ENCODE measurements at places on chromosomes 6 and 20. TPM values are rescaled to one million over a fixed set of nuclear protein-coding genes. Genes with fewer than 3 reads are reported as not detected.

KCNK5 gene
- not detected for total RNA-seq

GRCh38 chr6:154592199-154592860 is 81.8 kb upstream of the CNKSR3 start:
- no peaks in the 10 kb centered on the region for H3K4me1 ChIP-seq
- H3K27me3 ChIP-seq = peaks cover 3% of the 10 kb centered on the region

GRCh38 chr6:131161987-131162386 is 26.7 kb downstream of the AKAP7 start:
- H3K27me3 ChIP-seq = no peaks in the 10 kb centered on the region
- peaks cover 16% of the 10 kb centered on the region for H3K4me1 ChIP-seq
- H3K4me3 ChIP-seq = no peak overlapping the region
- H3K27ac ChIP-seq = no peak overlapping the region
- H3K36me3 ChIP-seq = no peaks in the 10 kb centered on the region
- DNase-seq = no peak

ENPP3 gene
- under 0.01 TPM for total RNA-seq

DNA sequence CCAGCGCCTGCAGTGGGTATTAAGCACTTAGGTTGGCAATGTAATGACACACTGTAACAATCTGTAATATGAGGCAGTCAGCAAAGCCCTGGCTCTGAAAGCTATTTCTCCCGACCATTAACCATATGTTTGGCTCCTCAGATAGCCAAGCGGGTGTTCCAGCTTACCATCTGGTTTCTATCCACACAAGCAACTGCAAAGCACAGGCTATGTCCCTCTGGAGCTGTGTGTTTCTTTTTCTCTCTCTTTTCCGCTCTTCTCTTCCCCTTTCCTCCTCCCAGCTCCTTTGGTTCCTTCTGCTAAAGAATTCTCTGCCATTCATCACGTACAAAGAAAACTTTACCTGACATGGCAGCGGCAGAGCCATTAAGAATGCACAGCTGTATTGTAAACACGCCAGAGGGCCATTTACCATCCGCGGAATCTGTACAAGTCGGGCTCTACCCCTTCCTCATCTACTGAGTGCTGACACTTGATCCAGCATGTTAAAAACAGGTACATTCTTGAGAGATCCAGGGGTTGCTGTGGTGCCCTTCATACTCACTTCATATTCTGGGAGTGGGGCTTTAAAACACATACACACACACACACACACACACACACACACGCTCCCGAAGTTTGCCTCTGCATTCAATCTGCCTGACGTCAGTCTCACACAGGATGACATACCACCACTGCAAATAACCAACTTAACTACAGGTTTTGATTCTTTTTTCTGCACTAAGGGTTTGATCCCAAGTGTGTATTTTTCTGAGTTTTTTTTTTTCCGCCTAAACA is 77.2 kb downstream of the BACH2 start:
- peak overlapping the region; percentile 63 for H3K4me3 ChIP-seq
- DNase-seq = no peak
- peak overlapping the region; percentile 100 for H3K27ac ChIP-seq
- no peaks in the 10 kb centered on the region for H3K27me3 ChIP-seq

NFATC2 gene
- total RNA-seq = 0.29 TPM

- no peaks in the 10 kb centered on the region for H3K4me1 ChIP-seq
- peaks cover 2% of the 10 kb centered on the region for H3K27me3 ChIP-seq
- H3K36me3 ChIP-seq = no peaks in the 10 kb centered on the region
- H3K4me3 ChIP-seq = no peak overlapping the region
- no peak overlapping the region for H3K27ac ChIP-seq
Observed at GRCh38 chr20:6756693-6757595, 10.5 kb upstream of the BMP2 start.

DNA sequence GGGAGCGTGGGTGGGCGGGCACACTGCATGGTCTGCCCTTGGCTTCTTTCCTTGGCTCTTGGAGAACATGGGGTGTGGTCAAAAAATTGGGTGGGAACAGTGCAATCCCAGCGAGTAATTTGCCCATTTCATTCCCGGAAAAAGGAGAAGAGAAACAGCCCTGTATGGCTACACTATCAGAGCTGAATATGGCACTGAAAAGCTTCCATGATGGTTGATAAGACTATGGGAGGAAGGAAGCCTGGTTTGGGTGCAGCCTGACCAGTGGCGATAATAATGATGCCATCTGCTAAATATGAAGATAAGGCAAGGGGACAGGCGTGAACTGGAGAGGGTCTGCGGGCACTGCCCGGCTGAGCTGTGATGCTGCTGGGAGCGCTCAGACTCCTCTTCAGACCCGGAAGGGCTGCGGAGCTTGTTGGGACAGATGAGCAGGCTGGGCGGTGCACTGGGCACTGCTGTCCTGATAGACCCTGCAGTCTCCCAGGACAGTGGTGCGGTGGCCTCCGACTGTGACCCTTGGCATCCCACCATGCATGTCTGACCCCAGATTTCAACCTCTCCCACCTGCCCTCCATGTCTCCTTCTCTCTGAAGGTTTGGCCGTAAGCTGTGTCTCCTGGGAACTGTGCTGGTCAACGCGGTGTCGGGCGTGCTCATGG is 10.2 kb downstream of the SLC22A1 start:
- H3K27ac ChIP-seq = no peak overlapping the region
- DNase-seq = no peak
- peaks cover 7% of the 10 kb centered on the region for H3K4me1 ChIP-seq
- no peaks in the 10 kb centered on the region for H3K27me3 ChIP-seq
- H3K36me3 ChIP-seq = no peaks in the 10 kb centered on the region
- no peak overlapping the region for H3K4me3 ChIP-seq

DNA sequence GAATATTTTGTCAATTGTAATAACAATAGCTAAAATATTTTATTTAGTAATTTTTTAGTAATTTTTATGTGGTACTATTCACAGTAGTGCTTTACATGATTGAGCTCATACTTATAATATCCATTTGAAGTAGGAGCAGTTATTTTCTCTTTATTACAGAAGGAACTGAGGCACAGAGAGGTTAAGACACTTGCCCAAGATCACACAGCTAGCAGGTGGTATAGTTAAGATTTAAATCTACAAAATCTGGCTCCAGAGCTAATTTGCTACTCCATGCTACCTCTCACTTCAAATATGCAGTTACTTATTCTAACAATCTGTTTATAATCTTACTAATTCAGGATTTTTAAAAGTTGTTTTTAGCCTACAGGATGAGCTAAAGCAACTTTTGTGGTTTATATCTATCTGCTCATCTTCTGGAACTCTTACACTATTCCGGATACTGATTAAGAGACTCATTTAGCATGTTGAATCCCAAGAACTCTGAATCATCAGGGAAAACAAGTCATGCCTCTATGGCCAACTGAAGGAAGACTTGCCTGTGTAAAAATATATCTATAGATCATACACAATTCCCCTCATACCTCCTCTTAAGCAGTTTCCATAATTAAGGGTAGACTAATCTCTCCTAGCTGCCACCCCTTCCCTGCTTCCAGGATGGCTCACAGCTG is 324.2 kb downstream of the UBE3D start:
- peak; percentile 62 for DNase-seq
- H3K4me3 ChIP-seq = no peak overlapping the region
- no peaks in the 10 kb centered on the region for H3K4me1 ChIP-seq
- H3K36me3 ChIP-seq = no peaks in the 10 kb centered on the region
- H3K27ac ChIP-seq = no peak overlapping the region
- peaks cover 19% of the 10 kb centered on the region for H3K27me3 ChIP-seq

CLVS2 gene
- not detected for total RNA-seq

GRCh38 chr6:137788248-137788647 is 78.8 kb upstream of the TNFAIP3 start:
- DNase-seq = no peak
- no peak overlapping the region for H3K27ac ChIP-seq
- H3K27me3 ChIP-seq = no peaks in the 10 kb centered on the region
- no peaks in the 10 kb centered on the region for H3K4me1 ChIP-seq
- H3K36me3 ChIP-seq = no peaks in the 10 kb centered on the region

TPD52L1 gene
- total RNA-seq = 22.7 TPM

DNA sequence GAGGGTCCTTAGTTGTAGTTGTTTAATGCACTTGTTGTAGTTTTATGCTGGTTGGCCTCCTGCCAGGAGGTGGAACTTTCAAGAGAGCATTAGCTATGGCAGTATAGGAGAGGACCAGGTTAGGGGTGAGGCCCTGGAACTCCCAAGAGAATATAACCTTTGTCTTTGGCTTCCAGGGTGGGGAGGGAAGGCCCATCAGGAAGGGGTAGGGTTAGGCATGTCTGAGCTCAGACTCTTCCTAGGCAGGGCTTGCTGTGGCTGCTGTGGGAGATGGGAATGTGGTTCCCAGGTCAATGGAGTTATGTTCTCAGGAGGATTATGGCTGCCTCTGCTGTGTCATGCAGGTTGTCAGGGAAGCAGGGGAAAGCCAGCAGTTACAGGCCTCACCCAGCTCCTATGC is 20.0 kb upstream of the GABRR1 start:
- no peaks in the 10 kb centered on the region for H3K4me1 ChIP-seq
- no peaks in the 10 kb centered on the region for H3K27me3 ChIP-seq
- H3K4me3 ChIP-seq = no peak overlapping the region
- no peaks in the 10 kb centered on the region for H3K36me3 ChIP-seq
- no peak for DNase-seq

ZNF165 gene
- total RNA-seq = 1.2 TPM

LRRN4 gene
- total RNA-seq = not detected

All from osteoblast (primary cell).